ENCODE measurements at places on chromosomes 4 and X. TPM values are rescaled to one million over a fixed set of nuclear protein-coding genes. Genes with fewer than 3 reads are reported as not detected.

Gene F8A1
- 4.4 TPM for total RNA-seq

GRCh38 chr4:122896270-122896669 is 26.1 kb downstream of the NUDT6 start:
- DNase-seq: no peak

- no peak for DNase-seq
These were observed 124.4 kb downstream of the KDM6A start for GRCh38 chrX:44997282-44997812.

Gene SATL1
- not detected for total RNA-seq

DNA sequence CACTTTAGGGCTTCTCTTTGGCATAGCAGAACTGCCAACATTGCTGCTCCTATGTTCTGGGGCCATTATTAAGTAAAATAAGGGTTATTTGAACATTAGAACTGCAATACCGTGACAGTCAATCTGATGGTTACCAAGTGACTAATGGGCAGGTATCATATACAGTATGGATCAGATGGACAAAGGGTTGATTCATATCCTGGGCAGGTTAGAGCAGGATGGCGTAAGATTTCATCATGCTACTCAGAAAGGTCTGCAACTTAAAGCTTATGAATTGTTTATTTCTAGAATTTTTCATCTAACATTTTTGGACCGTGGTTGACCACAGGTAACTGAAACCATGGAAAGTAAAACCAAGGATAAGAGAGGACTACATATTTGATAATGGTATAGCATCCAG is 40.9 kb downstream of the BRCC3 start:
- DNase-seq: no peak

DNA sequence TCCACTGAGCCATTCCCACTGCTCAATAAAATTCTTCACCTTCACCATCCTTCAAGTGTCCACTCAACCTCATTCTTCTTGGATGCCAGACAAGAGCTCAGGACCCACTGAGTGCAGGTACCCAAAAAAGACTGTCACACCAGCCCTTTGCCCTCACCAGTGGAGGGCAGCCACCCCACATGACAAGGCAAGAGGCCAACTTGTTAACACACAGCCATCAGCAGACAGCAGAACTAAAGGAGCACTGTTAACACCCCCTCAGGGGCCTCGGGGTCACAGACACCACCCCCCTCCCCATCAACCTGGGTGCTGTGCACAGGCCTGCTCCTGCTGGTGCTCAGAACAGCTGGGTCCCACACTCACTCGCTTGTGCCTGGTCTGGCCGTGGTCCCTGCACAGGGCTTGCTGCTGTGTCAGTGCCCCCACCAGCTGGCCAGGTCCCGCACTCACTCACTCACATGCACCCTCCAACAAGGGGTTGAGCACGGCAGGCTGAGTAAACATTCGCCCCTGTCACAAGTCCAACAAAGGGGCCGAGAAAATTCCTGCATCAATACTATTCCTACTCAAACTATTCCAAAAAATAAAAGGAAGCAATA is 54.1 kb downstream of the ATRX start:
- no peak for DNase-seq

Gene VAMP7
- total RNA-seq: 36.7 TPM

DNA sequence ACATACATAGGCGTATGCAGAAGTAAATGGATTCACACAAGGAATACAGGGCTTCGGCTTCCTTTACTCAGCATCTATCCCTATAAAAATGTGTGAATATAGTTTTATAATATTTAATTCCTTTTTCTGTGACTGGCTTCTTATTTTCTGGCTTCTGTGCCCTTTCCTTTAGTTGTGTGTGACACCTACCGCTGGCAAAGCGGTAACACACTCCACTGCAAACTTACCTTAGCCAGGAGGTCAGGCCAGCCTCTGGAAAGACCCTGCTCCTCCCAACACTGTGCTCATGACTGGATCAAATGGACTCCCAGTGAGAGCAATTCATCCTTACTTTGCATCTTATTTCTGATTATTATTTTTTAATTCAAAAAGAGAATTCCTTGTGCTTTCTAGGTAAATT is 244.2 kb downstream of the ANK2 start:
- no peak for DNase-seq

DNA sequence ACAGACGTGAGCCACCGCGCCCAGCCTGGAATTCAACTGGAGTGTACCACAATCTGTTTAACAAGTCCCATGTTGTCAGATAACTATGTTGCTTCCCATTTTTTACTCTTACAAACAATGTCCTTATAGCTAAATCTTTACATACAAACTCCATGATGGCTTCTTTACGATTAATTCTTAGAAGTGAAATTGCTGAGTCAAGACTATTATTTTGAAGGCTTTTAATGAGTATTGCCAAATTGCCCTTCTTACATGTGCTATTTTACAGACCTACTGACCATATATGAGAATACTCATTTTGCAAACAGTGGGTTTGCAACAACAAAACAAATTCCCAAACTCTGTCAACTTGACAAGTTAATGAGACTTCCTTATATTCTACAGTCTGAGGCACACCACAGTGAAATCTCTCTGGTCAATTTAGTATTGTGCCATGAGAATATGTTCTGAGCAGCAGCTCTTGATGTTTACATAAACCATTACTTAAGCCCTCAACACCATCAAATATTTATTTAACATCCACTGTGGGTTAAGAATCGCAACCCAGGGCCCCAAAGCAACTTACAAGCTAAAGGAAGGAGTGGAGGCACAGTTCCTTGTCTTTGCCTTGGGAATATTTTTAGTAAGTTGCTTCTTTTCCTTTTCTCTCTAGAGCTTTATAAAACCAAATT is 128.5 kb downstream of the SPRY1 start:
- no peak for DNase-seq

DNA sequence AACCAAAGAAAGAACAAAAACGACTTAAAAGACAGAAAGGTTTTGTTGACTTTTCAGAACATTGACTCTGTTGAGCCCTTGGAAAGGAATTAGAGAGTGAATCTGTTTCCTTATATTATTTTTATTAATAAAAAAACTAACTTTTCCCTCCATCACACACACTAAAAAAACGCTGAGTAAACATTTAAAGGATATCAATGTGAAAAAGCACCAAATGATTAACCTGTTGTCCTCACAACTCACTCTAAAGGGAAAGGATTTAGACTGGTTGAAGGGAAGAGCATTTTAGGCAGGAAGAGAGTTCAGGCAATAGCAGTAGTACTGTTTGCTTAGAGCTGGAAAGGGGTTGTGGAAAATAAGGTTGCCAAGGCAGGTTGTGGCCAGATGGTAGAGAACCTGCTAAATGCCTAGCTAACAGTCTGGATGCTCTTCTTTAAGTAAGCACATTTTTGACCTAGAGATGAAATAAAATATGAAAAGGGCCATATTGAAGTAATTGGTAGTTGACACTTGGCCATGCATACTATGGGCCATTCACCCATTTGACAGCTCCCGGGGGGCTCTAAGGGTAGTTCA is 98.0 kb upstream of the NDP start:
- DNase-seq: no peak

DNA sequence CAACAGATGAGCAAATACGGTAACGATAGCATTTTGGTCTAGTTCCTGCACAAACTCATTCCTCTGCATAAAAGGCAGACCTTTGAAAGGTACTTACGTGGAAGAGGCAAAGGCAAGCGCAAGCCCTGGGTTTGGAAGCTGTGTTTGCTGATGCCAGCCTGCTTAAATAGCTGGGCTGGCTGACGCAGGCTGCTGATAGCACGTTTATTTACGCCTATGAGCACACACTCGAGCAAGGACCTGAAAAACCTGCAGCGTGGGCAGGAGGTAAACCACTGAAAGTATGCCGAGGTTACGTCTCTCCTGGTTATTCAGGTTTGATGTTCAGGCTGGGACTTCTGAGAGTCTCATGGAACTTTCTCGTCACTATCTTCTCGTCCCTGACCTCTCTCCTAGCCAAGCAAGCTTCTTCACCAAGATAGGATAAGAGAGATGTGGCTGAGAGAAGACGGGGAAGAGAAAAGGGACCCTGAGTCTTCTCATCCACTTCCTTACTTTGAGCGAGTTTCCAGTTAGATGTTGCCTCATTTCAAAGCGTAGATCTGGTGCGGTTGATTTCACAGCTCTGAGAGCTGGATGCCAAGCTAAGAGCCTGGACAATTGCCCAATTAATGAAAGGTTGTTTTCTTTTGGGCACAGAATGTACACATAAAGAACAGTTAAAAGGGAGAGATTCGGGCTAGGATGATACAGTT is at the start of gene HOPX:
TSS of gene HOPX (minus strand) at position 139 of the 695 bp plus-strand sequence. CDS start 23,480 bp downstream, outside the sequence.
- DNase-seq: no peak

Gene CENPVL2
- total RNA-seq: 0.34 TPM

Gene ITIH6
- not detected for total RNA-seq

Data from Daoy (cell line).